ENCODE measurements at places on chromosomes 7 and 10.

- DNase-seq = no peak
Observed at GRCh38 chr7:85081846-85082245, 105.0 kb downstream of the SEMA3D start.

DNA sequence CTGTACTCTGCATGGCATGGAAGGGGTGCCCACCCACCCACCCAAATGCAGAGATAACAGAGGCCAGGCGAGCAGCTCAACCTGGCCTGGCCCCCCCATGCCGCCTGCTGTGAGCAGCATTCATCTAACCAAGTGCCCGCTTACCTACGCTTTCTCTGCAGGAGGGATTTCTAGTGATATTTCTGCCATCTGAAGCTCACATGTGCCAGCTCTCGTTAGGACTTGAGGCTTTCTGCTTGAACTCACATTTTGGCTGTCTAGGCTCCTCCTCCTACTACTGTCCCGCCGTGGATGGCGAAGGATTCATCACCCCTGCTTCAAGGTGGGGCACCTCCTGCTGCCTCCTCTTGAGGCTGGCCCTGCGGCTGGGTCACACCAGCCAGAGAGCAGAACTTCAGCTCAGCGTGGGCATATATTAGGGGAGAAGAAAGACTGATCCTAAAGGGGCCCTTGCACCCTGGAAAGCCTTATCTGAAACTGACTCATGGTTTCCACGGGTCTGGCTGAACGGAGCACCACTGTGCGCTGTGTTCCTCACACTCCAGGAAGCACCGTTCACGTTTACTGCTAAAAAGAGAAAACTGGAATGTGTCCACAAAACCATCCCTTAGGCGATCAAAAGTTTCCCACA is 45.5 kb downstream of the CTBP2 start:
- no peak for DNase-seq

GRCh38 chr7:18295781-18296423 is 199.6 kb upstream of the HDAC9 start:
- DNase-seq = no peak

DNA sequence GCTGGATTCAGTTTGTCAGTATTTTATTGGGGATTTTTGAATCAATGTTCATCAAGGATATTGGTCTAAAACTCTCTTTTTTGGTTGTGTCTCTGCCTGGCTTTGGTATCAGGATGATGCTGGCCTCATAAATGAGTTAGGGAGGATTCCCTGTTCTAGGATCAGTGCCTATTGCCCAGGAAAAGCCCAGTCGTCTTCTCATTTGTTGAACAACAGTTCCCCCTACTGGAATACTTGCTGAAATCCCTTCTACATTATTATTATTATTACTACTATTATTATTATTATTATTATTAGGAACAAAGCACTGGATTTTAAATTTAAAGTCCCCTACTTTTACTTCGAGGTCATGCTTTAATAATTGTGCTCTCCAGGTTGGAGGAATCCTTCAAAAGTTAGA is 528.9 kb downstream of the MAGI2 start:
- DNase-seq = no peak

DNA sequence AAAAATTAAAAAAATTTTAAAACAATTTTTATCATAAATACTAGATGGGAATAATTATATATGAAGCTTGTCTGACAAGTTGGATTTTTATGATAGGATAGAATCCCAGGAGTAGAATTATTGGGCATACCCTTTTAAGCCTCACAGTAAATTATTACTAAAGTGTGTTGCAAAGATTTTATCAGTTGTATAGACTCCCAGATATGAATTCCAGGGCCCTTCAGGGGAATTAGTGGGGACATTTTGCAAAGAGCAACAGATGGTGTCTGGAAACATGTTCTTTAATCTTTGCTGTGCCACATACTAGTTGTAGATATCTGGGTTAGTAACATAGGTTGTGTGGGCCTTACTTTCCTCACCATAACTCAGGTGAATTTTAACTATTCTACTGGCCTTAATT is 28.7 kb downstream of the ZEB1 start:
- no peak for DNase-seq

Data from CD4-positive, alpha-beta T cell treated with Interleukin-2 at 100 ng/mL for 4 hours (primary cell).